ENCODE measurements at places on chromosomes 4 and X. TPM values are rescaled to one million over a fixed set of nuclear protein-coding genes. Genes with fewer than 3 reads are reported as not detected.

DNA sequence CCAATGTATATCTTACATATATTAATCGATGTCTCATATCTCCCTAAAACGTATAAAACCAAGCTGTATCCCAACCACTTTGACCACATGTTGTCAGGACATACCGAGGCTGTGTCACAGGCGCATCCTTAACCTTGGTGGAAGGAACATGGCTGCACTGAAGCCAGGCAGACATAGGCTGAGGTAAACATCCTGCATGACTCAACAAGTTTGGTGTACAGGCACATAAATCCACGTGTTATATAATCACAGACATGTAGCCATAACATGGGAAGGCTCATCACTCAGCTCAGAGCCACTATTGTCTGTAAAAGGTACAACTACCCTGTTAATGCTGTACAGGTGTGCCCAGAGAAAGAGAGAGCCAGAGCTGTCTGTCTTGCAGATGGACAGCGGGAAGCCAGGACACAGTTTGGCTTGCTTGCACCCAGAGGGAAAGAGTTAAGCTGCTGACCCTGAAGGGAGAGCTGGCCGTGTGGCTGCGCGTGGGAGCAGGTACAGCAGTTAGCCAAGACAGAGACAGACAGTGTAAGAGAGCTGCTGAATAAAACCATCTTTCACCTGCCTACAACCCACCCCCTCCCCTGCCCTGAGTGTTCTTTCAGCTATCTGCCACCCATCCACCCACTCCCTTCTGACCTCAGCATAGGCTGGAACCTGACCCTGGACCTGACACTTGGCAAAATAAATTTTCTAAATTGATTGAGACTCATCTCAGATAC lies 22.3 kb upstream of the ZBTB33 start:
- DNase-seq: no peak

DNA sequence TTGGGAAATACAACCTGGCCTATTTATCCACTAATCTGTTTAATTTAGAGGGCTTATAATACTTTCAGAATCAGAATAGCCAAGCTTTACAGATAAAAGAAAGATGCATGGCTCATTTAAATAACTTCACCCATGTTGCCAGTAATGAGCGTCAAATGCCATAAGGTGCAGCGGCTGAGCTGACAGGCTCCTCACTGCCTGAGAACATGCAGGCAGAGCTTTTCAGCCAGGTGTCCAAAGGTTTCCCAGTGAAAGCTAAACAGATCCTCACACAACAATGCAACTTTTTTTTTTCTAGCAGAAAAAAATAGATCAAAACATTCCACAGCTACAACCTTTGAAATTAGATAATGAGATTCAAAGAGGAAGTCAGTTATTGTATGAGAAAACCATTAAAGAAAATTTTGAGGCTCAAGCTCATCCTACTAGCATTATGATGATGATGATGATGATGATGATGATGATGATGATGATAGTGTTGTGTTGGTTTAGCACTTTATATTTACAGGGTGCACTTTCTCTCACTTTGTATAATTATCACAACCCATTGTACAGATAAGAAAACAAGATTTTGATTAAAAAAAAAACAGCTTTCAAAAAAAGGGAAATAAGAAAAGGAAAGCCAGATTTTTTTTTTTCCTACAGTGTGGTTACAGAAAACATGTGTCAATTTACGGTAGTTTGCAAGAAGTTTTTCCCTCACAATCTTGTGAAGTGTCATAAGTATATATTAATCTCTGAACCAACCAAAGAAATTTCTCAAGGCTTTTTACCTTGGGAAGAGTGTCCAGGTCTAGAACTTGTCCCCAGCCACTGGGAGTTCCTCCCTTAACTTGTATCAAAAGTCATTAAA lies 12.2 kb upstream of the TNIP3 start:
- no peak for DNase-seq

- DNase-seq: no peak
These were observed 63.8 kb upstream of the GATB start for GRCh38 chr4:151824656-151825055.

- DNase-seq: no peak
These were observed 10.9 kb downstream of the GPAT3 start for GRCh38 chr4:83546786-83547185.

GRCh38 chr4:118776157-118776954 lies 59.6 kb downstream of the SEC24D start:
- DNase-seq: no peak

GRCh38 chr4:175453456-175453855 lies 358.6 kb downstream of the GPM6A start:
- DNase-seq: no peak

GRCh38 chr4:108570993-108571569 lies 49.3 kb upstream of the RPL34 start:
- DNase-seq: no peak

GRCh38 chr4:41719417-41719816 lies 29.1 kb downstream of the PHOX2B start:
- no peak for DNase-seq

- no peak for DNase-seq
These were observed 51.6 kb upstream of the STOX2 start for GRCh38 chr4:183853548-183853940.

GRCh38 chrX:35357656-35358055 lies 415.1 kb downstream of the FAM47B start:
- DNase-seq: no peak

DNA sequence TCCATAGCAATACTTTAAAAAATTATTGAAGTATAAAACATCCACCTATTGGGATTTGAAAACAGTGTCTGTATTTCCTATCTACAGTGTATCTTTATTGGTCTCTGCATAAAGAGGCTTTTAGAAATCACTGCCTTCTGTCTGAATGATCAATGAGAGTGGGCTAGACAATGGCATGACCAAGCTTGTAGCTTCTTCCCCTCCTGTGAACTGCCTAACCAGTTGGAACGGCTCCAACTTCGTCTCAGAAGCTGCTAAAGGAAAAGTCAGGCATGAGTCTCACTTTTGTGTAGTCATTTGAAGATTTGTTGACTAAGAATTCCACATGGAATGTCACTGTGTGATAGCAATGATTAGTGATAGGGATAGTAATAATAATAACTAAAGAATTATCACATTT lies 64.2 kb downstream of the INTS12 start:
- no peak for DNase-seq

GRCh38 chr4:138487230-138487629 lies 245.1 kb upstream of the SLC7A11 start:
- DNase-seq: no peak

- no peak for DNase-seq
These were observed 80.1 kb downstream of the RCHY1 start for GRCh38 chr4:75434105-75434504.

- no peak for DNase-seq
These were observed 82.4 kb downstream of the SLC2A9 start for GRCh38 chr4:9938933-9939332.

- DNase-seq: no peak
These were observed 2.4 kb upstream of the PTCHD1 start for GRCh38 chrX:23332101-23332887.

- no peak for DNase-seq
These were observed 3.4 kb downstream of the TEX13B start for GRCh38 chrX:107978707-107979307.

GRCh38 chrX:154381271-154381670 lies 2.2 kb downstream of the EMD start:
- DNase-seq: no peak

GRCh38 chrX:110442635-110443034 lies 84.0 kb downstream of the RTL9 start:
- no peak for DNase-seq

GRCh38 chr4:120683897-120684540 lies 238.5 kb downstream of the PRDM5 start:
- no peak for DNase-seq

GRCh38 chr4:26217961-26218676 lies 102.7 kb upstream of the RBPJ start:
- no peak for DNase-seq

DNA sequence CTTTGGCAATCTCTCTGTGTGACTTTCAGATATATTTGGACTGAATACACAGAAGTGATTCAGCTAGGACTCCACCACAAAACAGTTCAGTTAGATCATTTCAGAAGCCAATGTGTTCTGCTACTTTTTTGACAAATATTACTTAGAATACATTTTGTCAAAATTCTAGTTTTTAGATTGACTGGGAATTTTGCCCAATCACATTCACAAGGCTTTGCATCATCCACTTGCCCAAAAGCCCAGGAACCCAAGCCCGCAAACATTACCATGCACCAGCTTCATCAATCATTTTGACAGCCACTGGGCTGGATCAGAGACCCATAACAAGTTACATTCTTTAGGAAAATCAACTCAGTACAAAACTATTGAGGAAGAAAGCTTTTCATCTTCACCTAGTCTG lies 256.6 kb upstream of the NDST3 start:
- DNase-seq: no peak

- no peak for DNase-seq
These were observed 3.2 kb downstream of the TAPT1 start for GRCh38 chr4:16222957-16223527.

DNA sequence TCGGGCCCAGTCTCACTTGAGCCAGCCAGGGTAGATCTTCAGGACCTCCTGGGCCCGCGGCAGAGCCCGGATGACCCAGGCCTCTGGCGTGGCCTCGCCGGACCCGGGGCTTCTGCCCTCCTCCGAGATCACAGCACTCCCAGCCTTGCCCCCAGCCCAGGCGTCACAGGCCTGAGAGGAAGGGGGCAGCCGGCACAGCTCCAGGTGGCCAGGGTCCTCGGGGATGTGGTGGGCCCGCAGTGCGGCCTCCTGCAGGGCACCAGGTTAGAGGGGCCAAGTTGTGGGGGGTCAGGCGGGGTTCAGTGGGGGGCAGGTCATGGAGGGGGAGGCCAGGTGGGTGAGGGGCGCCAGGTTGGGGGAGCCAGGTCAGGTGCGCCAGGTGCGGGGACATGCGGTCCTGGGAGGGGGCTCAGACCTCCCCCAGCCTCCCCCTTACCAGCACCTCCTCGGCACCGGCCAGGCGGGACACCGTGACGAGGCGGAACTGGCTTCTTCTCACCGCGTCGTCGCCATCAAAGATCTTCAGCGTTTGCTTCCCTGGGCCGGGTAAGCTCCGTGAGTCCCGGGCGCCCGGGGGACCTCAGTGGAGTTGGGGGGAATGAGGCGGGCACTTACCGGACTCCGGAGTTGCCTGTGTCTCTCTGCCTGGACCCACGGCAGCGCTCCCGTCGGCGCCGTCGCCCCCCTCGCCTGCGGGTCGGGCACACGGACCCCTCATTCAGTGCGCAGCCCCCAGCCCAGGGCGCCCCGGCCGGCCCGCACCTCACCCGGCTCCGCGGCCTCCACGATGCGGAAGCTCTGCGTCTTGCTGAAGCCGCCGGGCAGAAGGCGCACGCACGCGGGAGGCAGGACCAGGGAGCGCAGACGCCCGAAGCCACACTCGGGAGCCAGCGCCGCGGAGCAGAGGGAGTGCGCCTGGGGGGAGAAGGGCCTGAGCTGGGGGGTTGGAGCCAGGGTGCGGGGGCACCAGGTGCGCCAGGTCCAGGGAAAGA lies 6.0 kb downstream of the DGKQ start:
- DNase-seq: no peak

DNA sequence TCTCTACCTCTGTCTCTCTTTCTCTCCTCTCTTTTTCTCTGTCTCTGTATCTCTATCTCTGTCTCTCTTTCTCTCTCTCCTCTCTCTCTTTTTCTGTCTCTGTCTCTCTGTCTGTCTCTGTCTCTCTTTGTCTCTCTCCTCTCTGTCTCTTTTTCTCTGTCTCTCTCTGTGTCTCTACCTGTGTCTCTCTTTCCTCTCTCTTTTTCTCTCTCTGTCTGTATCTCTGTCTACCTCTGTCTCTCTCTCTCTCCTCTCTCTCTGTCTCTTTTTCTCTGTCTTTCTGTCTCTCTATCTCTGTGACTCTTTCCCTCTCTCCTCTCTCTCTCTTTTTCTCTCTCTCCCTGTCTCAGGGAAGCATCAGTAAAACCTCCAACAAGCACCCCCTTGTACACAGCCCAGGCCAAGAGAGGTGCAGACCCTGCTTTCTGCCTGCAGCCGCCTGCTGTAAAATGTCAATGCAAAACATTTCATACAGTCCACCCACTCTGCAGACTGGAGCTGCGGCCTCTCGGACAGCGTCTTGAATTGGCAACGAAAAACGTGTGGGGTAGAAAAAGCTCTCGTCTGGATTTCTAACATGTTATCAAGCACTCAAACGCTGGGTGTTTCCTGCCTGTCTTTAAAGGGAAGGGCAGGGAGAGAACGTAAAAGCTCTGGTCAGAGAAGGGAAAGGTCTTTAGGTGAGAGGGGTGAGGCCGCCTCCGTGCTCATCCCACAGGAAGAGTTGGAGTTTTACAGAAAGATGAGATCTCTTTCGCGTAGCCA lies 3.7 kb upstream of the SHOX start:
- no peak for DNase-seq

GRCh38 chr4:40586034-40586433 lies 43.6 kb downstream of the RBM47 start:
- DNase-seq: no peak

- DNase-seq: no peak
These were observed 82.5 kb downstream of the TIGD2 start for GRCh38 chr4:89193843-89194242.

DNA sequence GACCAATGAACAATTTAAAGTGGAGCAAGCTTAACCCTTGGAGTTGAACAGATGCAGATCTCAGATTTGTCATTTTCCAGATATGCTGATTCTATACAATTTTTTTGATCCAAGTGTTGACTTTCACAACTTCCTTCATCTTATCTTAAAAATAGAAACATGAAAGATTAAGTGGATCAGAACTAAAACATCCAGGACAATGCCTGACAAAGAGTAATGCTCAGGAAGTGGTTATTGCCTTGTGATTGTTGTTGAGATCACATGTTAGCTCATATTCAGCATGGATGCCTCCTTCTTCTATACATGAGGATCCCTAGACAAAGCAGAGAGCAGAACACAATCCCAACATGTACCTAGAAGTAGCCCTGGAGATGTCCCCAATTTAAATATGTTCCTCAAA lies 160.9 kb downstream of the PPARGC1A start:
- DNase-seq: no peak

DNA sequence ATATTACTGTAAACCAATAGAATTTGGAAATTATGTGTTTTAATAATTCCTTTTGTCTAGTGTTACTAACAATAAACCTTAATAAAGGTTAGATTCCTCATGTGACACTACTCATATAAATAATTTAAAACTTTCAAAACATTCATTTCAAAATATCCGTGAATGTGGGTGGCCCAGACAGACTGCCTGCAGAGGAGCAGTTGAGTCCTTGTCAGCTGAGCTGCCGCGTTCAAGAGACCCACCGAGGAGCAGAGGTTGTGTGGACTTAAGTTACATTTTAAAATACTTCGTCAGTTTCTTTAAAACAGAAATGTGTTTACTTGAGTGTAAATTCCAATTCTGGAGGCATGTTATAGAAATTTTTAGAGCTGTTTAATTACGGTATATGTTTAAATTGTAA lies 64.2 kb upstream of the HGFAC start:
- DNase-seq: no peak

MAGEB10 gene
- not detected for total RNA-seq

VGLL1 gene
- total RNA-seq: not detected

UGT2B10 gene
- not detected for total RNA-seq

ZNF827 gene
- total RNA-seq: 35.2 TPM

NEUROG2 gene
- total RNA-seq: not detected

ZIC3 gene
- not detected for total RNA-seq

ZCCHC18 gene
- total RNA-seq: 0.49 TPM

MAGEB17 gene
- not detected for total RNA-seq

RNF150 gene
- total RNA-seq: 0.03 TPM

All from activated T-cell treated with anti-CD3 and anti-CD28 coated beads, Interleukin-2, amount 50 U/mL, for 4 hours (primary cell).